Posterior cingulate gyrus (tissue), 11 donors: ENCODE measurements at places on chromosomes 13 and 19.

GRCh38 chr19:57583521-57584416, at the start of gene ZIK1:
Gene ZIK1, plus strand, starts transcription at chr19:57584145. Its CDS starts 212 bp downstream, at chr19:57584357.
- peak; percentile 95 for DNase-seq

DNA sequence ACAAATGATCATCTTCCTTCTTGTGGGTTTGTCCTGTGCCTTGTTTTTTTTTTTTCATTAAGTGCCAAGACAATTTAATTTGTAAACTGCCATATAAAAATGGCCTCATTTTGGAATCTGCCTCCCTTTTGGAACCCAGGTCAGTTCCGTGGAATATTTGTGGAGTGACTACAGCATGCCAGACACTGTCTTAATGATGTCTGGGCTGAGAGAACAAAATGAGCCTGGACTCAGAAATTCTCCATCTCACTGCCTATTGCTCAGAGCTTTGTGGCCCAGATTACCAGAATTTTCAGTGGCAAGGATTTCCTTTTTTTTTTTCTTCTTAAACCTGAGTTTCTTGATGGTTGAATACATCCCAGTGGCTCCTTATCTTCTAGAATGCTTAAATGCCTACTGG, 340.6 kb downstream of the ENOX1 start:
- no peak for DNase-seq

DNA sequence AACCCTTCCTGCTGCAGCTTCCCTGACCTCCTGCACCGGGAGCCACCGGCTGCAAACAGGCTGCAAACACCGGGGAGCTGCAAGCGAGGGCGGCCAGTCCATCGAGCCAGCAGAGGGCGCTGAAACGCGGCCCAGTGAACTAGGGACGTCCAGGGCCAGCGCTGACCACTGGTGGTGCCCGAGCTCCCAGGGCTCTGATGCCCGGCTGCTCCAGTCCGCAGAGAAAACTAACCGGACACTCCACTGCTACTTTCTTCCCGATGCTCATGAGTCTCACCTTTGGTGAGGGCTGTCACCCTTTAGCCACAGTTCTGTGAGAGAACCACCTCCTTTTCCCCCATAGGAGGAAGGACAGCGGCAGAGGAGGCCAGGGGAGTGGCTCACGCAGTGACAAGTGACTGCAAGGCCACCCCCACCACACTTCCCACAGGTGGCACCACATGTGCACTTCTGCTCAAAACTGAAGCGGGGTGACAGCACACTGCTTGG, 82.8 kb upstream of the MTIF3 start:
- DNase-seq = peak; percentile 97

GRCh38 chr13:74667656-74668203, 533.5 kb upstream of the KLF12 start:
- DNase-seq = no peak

GRCh38 chr13:114298866-114299265, 15.4 kb upstream of the CHAMP1 start:
- DNase-seq = no peak

- no peak for DNase-seq
Measured at GRCh38 chr19:8101311-8101710, 48.1 kb downstream of the FBN3 start.

DNA sequence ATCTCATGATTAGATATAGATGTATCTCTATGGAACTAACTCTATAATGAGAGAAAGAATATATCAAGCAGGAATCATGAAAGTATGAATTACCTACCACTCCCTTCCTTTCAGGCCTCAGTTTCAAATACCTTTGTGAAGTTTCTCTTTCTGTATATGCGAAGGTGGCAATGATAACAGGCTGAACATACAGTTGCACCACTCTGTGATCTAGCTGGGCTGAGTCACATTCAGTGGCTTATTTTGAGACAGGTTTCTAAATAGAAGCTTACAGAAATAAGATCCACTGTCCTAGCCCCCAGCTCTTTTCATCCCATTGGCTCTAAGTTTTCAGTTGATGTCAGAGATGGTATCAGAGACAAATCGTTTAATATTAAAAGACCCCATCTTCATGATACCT, 662.0 kb downstream of the SLITRK1 start:
- no peak for DNase-seq

DNA sequence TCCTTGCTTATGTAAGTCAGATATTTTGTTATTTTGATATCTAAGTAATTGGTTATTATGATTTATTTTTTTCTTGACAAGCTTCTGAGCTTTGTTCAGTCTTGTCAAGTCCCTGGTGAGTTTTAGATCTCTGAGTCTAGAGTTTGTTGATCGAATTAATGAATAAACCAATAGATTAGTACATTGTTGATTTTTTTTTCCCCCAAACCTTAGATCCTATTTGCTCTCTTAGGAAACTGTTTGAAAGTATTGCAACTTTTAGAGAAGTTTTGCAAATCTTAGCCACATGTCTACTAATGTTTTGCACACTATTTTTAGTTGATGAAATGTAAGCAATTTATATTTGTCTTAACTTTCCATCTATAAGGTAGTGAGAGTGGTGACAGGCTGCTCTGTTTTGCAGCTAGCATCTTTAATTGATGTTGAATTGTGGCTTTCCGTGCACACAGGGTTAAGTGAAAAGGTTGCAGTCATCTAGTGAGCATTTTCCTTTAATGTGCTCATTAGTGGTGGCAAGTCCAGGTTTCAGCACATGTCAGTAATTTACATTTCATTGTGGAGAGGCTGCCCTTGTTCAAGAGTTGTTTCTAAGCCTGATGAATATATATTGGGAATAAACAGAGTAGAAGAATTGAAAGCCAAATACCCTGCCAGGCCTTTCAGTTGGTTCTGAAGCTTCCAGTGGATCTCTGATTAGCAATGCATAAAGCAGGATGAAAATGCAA, 86.3 kb downstream of the PCCA start:
- DNase-seq = no peak

DNA sequence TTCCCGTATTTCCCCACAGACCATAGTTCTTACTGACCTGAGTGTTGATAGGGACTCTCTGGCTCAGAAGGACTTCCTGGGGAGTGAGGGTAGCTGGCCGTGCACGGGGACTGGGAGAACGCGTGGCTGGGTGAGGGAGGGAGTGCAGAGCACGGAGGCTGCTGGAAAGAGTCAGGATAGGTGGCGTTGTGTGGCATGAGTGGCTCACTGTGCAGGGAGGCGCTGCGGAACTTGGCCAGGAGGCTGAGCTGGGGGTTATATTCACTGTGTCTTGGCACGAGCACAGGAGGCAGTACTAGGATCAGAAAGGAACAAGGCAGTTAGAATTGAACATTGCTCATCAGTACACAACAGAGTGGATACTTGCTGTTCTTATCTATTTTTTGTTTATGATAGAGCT, 47.4 kb downstream of the SMAD9 start:
- DNase-seq = peak; percentile 56

DNA sequence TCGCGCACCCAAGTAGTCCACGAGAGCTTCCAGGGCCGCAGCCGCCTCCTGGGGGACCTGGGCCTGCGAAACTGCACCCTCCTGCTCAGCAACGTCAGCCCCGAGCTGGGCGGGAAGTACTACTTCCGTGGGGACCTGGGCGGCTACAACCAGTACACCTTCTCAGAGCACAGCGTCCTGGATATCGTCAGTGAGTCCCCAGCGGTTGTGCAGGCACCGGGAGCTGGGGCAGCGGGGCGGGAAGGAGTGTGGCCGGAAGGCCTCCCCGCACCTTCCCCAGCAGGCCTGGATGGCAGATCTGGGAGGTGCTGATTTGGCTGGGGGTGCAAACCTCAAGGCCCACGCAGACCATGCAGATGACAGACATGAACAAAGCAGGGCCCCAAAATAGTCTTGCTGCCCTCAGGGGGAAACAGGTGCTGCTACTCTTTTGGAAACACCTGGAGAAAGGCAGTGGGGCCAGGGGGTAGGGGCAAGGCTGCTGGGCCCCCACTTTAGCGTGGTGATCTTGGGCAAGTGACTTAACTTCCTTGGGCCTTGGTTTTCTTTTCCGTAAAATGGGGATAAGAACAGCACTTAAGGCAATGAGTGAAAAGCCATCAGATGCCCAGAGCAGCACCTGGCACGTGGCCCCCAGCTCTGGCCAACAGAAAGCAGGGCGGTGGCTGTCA, 4.0 kb downstream of the MAG start:
- no peak for DNase-seq

- no peak for DNase-seq
Measured at GRCh38 chr19:39183104-39183503, 13.7 kb upstream of the NCCRP1 start.

DNA sequence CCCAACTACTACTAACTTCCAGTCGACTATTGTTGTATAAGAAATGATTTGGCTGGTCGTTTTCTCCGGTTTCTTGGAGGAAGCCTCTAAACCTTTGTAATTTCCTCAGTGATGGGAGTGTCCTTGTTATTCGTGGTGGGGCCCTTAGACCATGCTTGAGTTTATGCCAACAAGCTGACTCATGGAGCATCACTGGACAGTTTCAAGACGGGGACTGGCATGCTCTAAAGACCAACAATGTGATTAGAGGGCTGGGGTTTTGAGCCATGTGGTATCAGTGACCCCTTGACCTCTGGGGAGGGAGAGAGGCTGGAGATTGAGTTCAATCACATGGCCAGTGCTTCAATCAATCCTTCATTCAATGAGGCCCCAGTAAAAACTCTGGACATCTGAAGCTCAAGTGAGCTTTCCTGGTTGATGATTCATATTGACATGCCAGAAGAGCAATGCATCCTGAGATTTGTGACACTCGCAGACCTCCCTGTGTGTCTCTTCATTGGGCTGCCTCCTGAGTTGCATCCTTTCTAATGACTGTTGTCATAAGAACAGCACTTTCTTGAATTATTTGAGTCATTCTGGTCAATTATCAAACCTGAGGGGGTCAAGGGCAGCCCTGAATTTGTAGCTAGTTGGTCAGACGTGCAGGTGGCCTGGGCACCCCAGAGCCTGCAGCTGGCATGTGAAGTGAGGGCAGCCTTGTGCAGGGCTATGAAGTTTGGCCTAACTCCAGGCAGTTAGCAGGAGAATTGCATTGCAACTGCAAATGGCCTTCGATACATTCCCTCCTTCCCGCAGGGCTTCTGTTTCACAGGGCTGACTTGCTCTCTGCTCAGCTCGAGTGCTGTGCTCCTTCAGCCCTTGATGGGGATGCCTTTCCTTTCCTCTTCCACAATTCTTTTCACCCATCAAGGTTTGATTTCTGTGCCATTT, 246.5 kb downstream of the FGF9 start:
- DNase-seq = no peak

- DNase-seq = peak; percentile 84
Measured at GRCh38 chr19:11446652-11447301, 11.3 kb downstream of the PRKCSH start.
